ENCODE measurements at places on chromosomes 11 and 22.

DNA sequence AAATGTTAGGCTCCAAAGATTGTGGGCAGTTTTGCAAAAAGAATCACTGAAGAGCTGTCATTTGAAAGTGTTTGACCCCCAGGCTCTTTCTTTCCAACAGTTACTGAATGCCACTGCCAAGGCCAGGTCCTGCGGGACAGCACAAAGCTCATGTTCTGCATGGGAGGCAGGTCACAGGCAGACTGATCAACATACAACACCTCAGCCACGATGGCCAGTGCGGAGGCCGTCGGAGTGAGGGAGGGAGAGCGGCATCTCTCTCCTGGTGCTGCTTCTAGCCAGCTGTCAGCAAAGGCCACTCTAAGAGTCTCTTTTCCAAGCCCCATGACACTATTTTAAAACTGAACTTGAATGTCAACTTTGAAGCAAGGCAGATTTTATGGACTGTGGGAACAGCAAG, 49.9 kb downstream of the ARFGAP3 start:
- DNase-seq: no peak

DNA sequence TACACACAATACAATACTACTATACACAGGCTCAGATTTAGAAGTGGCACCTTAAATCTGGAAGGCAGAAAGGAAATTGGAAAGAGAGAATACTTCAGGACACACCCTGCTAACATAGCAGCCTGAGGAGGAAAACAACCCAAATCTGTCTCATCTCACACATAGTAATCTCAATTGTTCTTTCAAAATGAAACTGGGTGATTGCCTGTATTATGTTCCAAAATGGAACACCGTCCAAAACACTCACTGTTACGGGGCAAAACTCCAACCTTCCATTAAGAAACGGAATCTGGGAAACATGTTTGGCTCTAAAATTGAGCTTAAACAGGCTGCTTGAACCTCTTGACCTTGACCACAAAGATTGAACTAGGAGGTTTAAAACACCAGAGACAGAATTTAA, 572.6 kb downstream of the OPCML start:
- DNase-seq: no peak

GRCh38 chr22:17587629-17588028, 24.3 kb downstream of the SLC25A18 start:
- no peak for DNase-seq

- DNase-seq: no peak
Observed at GRCh38 chr22:29207243-29207550, 1.5 kb downstream of the EMID1 start.

DNA sequence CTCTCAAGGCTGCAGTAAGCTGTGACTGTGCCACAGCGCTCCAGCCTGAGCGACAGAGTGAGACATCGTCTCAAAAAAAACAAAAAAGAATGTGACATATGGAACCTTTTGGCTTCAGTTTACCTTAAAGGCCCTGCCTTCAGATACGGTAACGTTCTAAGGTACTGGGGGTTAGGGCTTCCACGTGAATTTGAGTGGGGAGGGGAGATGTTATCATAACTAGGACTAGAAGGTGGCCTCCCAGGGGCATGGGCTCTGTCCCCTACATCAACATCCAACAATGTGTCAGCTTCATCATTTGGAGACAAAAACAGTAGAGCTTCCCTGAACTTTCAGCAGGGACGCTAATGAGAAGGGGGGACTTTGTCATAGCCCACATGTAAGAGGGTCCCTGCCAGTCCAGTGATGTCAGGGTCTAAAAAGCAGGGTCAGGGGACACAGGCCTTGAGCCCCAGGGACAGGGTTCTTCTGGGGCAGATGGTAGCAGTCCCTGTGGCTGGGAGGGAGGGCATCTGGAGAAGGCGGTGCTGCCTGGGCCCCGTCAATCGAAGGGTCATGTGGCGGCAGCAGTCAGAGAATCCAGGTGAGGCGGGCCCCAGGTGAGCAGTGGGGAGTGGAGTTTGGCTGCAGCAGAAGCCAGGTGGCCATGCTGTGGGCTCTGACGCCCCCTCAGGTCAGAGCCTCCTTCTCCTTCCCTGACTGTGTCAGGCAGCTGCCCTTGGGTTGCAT, 79.8 kb downstream of the BCR start:
- DNase-seq: no peak

DNA sequence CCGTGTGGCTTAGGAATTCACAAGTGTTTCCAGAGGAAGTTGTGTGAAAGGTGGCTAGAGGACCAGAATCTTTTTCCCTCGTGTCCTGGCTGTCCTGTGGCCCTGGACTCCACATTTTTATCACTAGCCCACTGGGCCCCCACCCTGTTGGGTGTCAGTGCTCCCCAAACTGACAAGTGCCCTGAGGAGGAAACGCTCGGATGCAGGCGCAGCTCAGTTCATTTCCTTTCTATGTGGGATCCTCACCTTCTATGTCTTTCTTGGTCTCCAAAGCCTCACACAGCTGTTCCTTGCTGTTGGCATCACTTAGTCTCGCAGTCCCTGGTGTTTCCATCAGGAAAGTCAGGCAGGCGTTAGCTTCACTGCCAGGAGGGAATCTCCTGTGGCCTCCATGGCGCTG, 68.0 kb upstream of the KCNQ1OT1 start:
- DNase-seq: no peak

Data from NCI-H2029 treated with DMSO at 0.1 percent for 48 hours (cell line).